Activated T-helper 2 cell treated with anti-CD3 and anti-CD28 coated beads, Interferon-gamma antibody, Interleukin-2, Interleukin-4, amounts not matched to agents 10 μg/mL and 5 μg/mL and 100 μg/mL, durations not matched to agents 14 hours and 24 hours and 36 hours (primary cell): ENCODE measurements at places on chromosomes 16 and 17. TPM values are rescaled to one million over a fixed set of nuclear protein-coding genes. Genes with fewer than 3 reads are reported as not detected.

The ACE gene
- total RNA-seq: not detected in 2 replicates

The NLGN2 gene
- total RNA-seq: 3.9 and 4.2 TPM in 2 replicates

The INPP5K gene
- 26.2 and 31.0 TPM in 2 replicates for total RNA-seq

The GCGR gene
- not detected in 2 replicates for total RNA-seq

GRCh38 chr16:87310610-87311009, 6.6 kb downstream of the C16orf95 start:
- H3K27me3 ChIP-seq: no peaks in the 10 kb centered on the region
- H3K36me3 ChIP-seq: peaks cover 9% of the 10 kb centered on the region
- peaks cover 6% of the 10 kb centered on the region for H3K4me1 ChIP-seq
- H3K4me3 ChIP-seq: no peak overlapping the region

- peaks cover 26% of the 10 kb centered on the region for H3K4me1 ChIP-seq
- no peak for DNase-seq
Measured at GRCh38 chr17:67160791-67161190, 84.2 kb downstream of the HELZ start.

GRCh38 chr16:65375651-65376050, 253.8 kb upstream of the CDH11 start:
- no peaks in the 10 kb centered on the region for H3K27me3 ChIP-seq
- H3K27ac ChIP-seq: no peak overlapping the region
- DNase-seq: no peak
- H3K4me1 ChIP-seq: no peaks in the 10 kb centered on the region
- no peaks in the 10 kb centered on the region for H3K36me3 ChIP-seq
- no peak overlapping the region for H3K4me3 ChIP-seq

- H3K36me3 ChIP-seq: peaks cover 25% of the 10 kb centered on the region
- H3K4me1 ChIP-seq: peaks cover 38% of the 10 kb centered on the region
- no peaks in the 10 kb centered on the region for H3K27me3 ChIP-seq
- DNase-seq: no peak
- peak overlapping the region; percentile 38 for H3K27ac ChIP-seq
Measured at GRCh38 chr16:57997528-57998265, 2.8 kb downstream of the ZNF319 start.

GRCh38 chr17:43530288-43531081, 15.7 kb downstream of the ETV4 start:
- DNase-seq: no peak
- peaks cover 7% of the 10 kb centered on the region for H3K36me3 ChIP-seq
- no peak overlapping the region for H3K4me3 ChIP-seq
- H3K4me1 ChIP-seq: no peaks in the 10 kb centered on the region
- no peaks in the 10 kb centered on the region for H3K27me3 ChIP-seq

DNA sequence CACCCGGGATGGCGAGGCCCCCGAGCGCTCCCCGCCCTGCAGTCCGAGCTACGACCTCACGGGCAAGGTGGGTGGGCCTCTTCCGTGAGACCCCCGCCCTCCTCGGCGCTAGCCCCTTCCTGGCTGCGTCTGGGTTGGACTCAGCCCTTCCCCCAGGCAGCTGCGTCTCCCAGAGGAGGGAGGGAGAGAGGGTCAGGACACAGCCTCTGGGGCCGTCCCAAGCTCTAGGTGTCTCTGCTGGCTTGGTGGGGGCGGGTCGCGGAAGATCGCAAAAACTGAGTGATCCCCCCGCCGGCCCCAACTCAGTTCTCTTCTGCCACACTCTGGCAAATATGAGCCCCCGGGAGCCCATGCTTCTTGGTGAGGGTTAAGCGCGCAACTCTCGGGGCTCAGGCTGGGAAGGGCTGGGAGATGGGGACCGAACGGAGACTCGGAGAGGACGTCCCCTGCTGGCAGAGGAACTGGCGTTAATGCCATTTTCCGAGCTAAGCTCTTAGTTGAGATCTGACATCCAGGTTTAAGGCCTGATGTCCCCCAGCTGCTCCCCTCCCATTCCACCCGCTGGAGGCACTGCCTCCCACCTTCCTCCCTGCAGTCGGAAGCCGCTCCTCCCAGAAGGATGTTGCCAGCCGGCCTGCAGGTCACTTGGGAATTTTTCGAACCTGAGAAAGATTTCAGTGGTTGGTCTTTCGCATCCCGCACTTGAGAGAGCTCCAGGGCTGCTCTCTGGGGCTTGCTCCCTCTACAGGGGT, 419 bp downstream of the RAB37 start:
- H3K4me1 ChIP-seq: peaks cover 48% of the 10 kb centered on the region
- peak overlapping the region; percentile 84 for H3K4me3 ChIP-seq
- H3K27me3 ChIP-seq: peaks cover 9% of the 10 kb centered on the region
- DNase-seq: peak; percentile 45

DNA sequence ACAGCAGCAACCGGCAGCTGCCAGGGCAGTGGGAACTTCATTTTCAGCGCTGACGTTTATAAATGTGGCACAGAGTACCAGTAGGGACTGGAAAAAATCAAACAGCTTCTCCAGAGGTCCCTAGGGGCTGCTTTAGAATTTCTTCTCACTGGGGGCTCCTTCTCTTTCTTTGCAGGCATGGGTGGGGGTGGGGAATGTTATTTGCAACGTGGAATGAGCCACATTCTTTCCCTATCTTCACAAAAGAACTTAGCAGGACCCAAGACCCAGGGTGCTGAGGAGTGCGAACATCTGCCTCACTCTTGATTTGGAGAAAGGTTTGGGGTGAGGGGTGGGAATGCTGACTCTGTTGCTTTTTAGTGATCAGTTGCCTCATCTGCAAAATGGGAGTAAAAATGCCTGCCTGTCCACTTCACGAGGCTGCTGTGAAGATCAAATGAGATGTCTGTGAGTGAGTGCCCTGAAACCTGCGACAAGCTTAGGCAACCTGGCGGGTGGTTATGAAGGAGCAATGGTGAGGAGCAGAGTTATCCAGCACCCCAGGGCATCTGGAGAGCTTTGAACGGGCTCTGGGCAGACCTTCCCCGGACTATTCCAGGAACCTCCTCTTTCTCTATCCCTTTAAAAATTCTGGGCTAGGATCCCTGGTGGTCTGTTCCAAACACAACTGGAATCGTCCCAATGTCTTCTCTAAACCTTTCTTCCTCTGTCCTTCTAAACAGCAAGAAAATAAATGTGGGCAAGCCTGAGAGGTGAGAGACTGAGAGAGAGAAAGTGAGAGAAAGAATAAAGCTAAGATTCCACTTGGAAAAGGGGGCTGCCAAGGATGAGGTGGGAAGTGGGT, 10.7 kb upstream of the PIPOX start:
- H3K27me3 ChIP-seq: peaks cover 42% of the 10 kb centered on the region
- H3K27ac ChIP-seq: no peak overlapping the region
- no peaks in the 10 kb centered on the region for H3K36me3 ChIP-seq
- no peak overlapping the region for H3K4me3 ChIP-seq

- no peak overlapping the region for H3K27ac ChIP-seq
- H3K36me3 ChIP-seq: no peaks in the 10 kb centered on the region
Measured at GRCh38 chr16:9666834-9667480, 515.3 kb downstream of the GRIN2A start.

- no peak for DNase-seq
- no peak overlapping the region for H3K27ac ChIP-seq
- no peaks in the 10 kb centered on the region for H3K36me3 ChIP-seq
- H3K4me3 ChIP-seq: no peak overlapping the region
- no peaks in the 10 kb centered on the region for H3K4me1 ChIP-seq
Measured at GRCh38 chr17:12856416-12856815, 67.1 kb downstream of the ARHGAP44 start.

DNA sequence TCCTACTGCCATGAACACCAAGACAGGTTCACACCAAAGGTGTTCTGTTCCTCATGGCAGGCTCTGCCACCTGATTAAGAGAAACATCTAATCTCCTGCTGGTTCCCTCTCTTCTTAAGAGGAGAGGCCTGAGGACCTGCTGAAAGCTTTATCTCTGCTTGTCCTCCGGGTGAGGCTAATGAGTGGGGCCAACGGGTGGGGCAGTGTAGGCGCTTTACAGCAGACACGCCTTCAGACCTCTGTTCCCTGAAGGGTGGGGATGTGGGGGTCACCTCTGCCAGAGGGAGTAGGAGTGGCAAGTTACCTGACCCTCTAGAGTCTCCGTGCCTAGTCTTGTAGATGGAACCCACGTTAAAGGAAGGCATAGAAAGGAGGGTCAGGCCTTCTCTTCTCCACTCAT, 4.2 kb upstream of the MRM1 start:
- H3K4me3 ChIP-seq: no peak overlapping the region
- no peak overlapping the region for H3K27ac ChIP-seq
- H3K4me1 ChIP-seq: peaks cover 17% of the 10 kb centered on the region
- DNase-seq: no peak

GRCh38 chr16:49344401-49344800, 29.2 kb upstream of the C16orf78 start:
- no peak overlapping the region for H3K27ac ChIP-seq
- H3K4me1 ChIP-seq: no peaks in the 10 kb centered on the region
- no peak for DNase-seq
- no peaks in the 10 kb centered on the region for H3K27me3 ChIP-seq
- H3K4me3 ChIP-seq: no peak overlapping the region
- no peaks in the 10 kb centered on the region for H3K36me3 ChIP-seq

DNA sequence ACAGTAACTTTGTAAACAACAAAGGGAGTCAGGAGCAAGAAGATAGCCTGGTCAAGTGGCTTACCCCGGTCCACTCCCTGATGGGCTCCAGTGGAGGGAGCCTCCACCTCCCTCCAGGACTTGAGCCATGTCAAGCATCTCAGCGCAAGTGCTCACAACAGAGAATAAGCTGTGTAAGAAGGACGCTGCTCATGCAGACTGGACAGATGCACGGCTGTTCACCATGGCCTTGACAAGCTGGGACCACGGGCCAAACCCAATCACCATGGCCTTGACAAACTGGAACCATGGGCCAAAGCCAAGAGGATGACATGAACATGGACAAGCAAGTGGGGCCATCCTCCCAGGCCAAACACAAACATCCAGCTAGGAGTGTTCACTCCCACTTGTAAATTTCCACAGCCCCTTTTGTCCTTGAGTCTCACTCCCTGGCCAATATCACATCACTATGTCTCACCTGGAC, 3.4 kb upstream of the PITPNM3 start:
- peaks cover 43% of the 10 kb centered on the region for H3K27me3 ChIP-seq
- H3K4me3 ChIP-seq: no peak overlapping the region
- no peak overlapping the region for H3K27ac ChIP-seq
